ENCODE measurements at places on chromosomes 4 and X.
A peak's percentile ranks its signal among the peaks of the same experiment; 100 is the strongest.

- no peak for DNase-seq
These were observed 2.2 kb downstream of the SLITRK4 start for GRCh38 chrX:143633461-143634308.

GRCh38 chrX:103530545-103530944, 11.3 kb upstream of the RAB40A start:
- no peak for DNase-seq

DNA sequence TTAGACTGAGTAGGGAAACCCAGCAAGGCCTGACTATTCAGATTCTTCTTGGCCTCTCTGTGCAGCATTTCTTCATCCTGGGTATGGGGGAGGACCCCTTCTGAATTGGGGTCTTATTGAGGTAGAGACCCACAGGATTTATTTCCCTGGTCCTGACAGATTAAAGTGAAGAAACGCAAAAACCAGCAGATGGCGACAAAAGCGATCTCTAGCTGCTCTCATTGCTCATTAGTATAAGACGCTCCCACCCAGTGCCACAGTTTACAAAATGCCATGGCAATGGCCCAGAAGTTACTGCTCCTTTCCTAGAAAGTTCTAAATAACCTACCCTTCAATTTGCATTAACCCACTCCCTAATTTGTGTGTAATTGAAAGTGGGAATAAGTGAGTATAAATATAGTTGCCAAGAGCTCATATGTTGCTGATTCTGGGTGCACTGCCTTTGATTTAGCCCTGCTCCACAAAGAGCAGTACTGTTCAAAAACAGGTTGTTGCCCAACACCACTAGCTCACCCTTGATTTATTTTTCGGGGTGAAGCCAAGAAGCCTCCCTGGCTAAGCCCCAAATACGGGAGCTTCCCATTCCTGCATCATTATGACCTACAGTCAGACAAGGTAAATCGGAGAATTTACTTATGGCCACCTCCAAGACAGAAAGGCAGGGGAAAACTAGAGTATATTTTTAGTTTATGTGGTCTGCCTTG, 3.7 kb upstream of the BEX4 start:
- peak; percentile 5 for DNase-seq

DNA sequence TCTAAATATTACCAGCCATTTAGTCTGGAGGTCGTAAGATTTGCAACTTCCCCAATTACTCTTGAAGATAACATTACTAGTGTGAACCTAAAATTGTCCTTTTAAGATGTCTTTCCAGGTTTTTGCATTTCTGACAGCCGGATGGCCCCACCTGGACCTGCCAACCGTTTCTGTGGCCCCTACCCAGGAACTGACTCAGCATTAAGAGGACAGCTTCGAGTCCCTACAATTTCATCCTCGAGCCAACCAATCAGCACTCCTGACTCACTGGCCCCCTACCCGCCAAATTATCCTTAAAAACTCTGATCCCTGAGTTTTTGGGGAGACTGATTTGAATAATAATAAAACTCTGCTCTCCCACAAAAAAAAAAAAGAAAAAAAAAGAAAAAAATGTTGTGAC, 112.0 kb downstream of the SCLT1 start:
- DNase-seq = no peak

GRCh38 chr4:158578476-158578875, 56.8 kb downstream of the RXFP1 start:
- DNase-seq = no peak

- no peak for DNase-seq
These were observed 484.2 kb upstream of the HS3ST1 start for GRCh38 chr4:11912886-11913285.

DNA sequence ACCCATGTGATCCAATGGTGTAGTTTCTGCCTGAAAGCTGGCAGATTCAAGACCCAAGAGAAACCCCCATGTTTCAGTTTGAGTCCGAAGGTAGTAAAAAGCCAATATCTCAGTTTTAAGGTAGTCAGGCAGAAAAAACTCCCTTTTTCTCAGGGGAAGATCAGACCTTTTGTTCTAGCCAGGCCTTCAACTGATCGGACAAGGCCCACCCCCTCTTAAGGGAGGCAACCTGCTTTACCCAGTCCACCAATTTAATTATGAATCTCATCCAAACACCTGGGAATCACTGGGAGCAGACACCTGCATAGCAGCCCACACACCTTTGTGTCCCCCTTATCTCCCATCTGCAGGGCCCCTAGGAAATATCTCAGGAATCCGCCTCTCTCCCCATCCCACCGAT, 322.0 kb downstream of the STK32B start:
- DNase-seq = no peak

GRCh38 chr4:186775902-186776301, 52.2 kb upstream of the FAT1 start:
- DNase-seq = no peak

GRCh38 chrX:11528623-11529022, 137.1 kb downstream of the ARHGAP6 start:
- DNase-seq = no peak

DNA sequence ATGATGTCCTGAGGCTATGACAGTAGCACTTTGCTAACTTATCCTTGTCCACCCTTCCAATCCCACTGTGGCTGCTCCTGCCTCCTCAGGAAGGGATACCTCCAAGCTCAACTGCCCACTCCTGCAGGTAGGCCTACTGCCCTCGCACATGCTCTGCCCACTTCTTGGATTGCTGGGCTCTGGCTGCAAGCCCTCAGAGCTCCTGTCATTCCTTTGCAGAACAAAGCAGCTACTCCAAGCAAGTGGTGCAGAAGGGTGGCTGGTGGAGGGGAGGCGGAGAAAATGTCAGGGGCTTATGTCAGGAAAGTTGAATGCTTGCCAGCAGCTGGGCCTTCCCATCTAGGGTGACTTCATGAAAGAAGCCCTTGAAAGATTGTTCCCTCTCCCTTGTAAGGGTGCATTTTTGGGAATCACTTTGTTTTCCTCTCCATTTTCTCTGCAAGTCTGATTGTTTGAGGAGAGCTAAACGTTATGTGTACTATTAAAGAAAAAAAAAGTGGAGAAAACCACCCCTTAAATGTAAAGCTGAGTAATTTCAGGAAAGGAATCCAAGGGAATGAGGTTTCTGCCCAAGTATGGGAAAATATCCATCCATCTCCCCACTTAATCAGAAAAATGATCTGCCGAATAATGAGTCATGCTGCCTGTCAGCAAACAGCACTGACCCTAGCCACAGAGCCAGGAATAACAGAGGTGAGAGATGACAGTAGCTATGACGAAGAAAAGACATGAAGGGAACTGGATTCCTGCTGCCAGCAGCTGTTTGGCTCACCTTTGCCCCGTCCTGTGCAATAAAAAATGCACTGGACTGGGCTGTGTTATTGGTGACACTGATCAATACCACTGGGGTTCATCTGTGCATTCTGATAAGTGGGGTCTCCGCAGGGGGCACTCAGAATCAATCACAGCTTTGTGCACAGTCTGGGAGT, 102.0 kb downstream of the RTL5 start:
- DNase-seq = peak; percentile 69

Measured in HS-27A (cell line).